ENCODE measurements at places on chromosomes 3 and 15.

- no peak for DNase-seq
Observed at GRCh38 chr3:171896316-171896715, 53.2 kb downstream of the TMEM212 start.

DNA sequence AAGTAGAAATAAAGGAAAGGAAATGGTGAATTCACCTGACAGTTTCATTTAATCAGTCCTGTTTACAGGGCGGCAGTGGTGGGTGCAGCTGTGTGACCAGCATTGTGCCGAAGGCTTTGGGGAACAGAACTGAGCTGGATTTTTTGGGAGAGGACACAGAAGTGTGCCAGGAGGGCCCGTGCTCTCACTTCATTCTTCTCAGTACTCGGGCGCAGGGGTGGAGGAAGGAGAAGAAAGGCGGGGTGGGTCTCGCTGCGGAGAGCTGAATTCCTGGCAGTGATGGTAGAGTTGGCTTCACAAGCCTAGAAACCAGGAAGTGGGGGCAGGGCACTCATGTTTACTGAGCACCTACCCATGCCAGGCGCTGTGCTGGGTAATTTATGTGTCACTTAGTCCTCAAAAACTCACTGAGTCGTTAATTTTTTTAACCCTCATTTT is 64.6 kb downstream of the CRTC3 start:
- DNase-seq, result no peak

DNA sequence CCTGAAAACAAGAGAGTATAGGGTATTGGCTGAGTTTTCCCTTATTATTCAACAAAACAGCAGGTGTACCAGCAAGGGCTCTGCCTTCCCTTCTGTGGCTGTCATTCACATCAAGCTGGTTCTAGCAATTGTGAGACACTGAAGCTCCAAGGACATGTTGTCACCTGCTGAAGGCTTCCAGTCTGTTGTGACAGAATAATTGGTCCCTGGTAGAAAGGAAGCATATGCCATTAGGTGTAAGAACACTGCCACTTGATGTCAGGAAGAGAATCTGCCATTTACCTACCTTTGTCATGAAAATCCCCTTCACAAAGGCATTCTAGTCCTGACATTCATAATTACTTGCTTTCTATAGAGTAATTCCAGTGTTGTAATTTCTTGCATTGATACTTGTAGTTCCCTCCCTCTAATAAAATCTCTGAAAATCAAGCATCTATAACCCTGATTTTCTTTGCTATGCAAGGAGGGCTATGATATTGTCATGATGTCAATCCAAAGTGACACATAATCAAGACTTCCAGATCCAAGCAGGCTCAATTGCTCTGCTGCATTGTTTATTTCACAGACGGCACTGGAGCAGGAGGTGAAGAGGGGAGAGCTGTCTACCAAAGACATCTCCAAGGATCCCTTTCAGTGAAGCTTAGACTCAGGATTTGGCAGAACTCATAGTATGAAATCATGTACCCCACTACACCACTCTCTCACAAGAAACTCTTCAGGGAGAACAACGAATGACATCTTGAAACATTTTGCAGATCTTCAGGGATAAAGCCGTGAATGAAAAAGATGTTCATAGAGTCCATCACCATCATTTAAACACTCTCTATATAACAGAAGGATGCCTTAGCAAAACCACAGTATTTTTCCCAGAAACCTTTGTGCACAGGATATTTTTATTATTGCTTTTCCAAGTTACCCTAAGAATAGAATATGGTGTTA is 425.3 kb downstream of the RBMS3 start:
- no peak for DNase-seq

- no peak for DNase-seq
Observed at GRCh38 chr3:152293347-152294006, 24.7 kb downstream of the MBNL1 start.

GRCh38 chr15:33960549-33960935 is 7.8 kb upstream of the CHRM5 start:
- DNase-seq, result no peak

- DNase-seq, result peak; percentile 53
Observed at GRCh38 chr3:143120716-143121240, 1.2 kb downstream of the CHST2 start.

DNA sequence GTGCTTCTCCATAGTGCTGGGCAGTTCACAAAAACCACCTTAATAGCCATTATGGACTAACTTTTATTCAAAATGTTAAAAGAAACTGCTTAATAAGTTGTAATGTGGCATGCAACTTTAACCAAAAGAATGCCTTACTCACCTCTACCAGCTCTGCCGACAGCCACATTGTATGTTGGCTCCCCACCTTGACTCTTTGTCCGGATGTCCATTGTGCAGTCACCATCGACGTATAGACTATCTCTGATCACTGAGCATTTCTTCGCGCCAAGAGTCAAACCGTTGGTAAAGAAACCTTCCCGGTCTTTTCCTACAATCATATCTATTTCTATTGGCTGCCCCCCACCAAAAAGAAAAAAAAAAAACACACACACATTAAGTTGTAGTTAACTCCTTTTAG is 2.5 kb downstream of the PFN2 start:
- peak; percentile 53 for DNase-seq

- DNase-seq, result no peak
Observed at GRCh38 chr15:91592567-91592966, 260.9 kb upstream of the SLCO3A1 start.

GRCh38 chr15:41502795-41503668 is 9.4 kb downstream of the ITPKA start:
- DNase-seq, result no peak

DNA sequence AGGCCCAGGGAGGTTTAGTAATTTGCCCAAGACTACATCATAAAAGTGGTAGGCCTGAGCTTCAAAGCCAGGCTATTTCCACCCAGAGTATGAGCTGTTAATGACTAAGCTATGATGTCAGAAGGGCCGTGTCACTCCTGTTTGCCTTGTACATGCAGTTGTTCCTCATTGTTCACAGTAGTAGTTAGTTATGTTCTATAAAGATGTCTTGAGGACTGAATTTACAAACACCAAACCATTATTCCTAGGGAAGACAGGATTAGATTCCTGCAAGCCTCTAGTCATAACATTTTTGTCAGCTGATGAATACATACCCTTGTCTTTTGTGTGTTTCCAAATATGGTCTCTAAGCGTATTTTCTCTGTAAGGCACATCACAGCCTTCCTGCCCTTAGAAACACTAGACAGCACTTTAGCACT is 20.9 kb upstream of the LARS2 start:
- peak; percentile 84 for DNase-seq

DNA sequence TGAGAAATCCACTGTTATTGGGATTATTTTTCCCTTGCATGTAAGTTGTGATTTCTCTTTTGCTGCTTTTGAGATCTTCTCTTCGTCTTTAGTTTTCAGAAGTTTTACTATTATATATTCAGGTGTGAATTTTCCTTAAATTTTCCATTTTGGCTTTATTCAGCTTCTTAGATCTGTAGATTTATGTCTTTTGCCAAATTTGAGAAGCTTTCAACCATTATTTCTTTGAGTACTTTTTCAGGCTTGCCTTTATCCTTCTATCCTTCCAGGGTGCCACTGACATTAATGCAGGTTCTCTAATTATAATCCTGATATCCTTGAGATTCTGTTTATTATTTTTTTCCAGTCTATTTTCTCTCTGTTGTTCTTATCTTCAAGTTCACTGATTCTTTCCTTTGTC is 38.1 kb upstream of the XIRP1 start:
- no peak for DNase-seq

GRCh38 chr3:182182531-182182968 is 470.8 kb downstream of the SOX2 start:
- peak; percentile 12 for DNase-seq

GRCh38 chr15:67063689-67064606 is 1.5 kb upstream of the SMAD3 start:
- peak; percentile 89 for DNase-seq

GRCh38 chr3:34955680-34956079 is 683.6 kb upstream of the ARPP21 start:
- DNase-seq, result no peak

GRCh38 chr3:185532901-185533300 is 19.5 kb downstream of the LIPH start:
- DNase-seq, result no peak

Data from iris pigment epithelial cell (primary cell).